ENCODE measurements at places on chromosomes 1 and 21.

DNA sequence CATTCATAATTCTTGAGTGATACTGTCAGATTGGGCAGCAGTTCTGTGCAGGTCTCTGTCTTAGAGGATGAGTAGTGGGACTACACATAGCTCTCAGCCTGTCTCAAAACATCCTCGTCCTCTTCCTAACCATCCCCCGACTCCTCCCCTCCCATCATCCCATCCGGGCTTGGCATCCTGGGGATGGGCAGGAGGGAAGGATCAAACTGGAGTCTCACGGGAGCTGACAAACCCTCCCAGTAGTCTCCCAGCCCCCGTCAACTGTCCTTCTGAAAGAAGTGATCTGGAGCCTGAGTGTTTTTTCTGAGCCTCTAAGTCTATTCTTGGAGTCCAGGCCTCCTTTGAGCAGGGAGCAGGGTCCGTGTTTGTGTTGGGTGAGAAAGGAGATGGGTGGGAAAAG, 102.0 kb downstream of the PAX7 start:
- no peak for DNase-seq

DNA sequence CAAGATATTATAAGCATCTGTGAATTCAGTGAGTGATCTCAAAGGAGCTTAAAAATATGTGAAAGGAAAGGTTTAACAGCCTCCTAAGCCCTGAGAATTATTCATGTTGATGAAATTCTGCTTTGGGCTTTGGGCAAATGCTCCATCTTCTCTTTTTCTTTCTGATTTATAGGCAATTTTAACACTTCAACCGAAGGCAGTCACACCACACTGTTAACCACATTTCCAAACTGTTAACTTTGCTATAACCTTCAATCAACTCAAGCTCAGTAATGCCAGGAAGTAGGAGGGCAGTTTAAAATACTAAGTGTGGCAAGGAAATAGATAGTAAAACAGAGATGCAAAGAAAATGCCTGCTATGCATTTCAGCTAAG, 54.4 kb upstream of the NEK7 start:
- no peak for DNase-seq

DNA sequence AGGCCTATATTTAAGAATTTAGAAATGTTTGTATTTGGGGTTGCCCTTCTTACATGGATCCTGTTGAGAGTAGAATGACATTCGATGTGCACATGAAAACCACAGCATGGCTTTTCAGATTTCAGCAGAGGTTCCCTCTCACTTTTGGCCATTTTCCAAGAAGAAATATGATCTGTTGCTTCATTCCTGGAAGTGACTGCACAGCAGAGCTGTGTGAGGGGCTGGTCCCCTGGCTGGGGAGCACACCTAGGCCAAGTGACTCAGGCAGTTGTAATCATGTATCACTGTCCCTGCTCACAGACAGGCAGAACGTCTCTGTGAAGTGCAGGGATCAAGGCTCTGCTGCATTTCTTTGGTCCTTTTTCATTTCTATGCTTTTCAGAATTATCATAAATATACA, 32.3 kb downstream of the AGT start:
- DNase-seq, result no peak

- no peak for DNase-seq
Measured at GRCh38 chr1:202567738-202568137, 142.5 kb downstream of the SYT2 start.

- no peak for DNase-seq
Measured at GRCh38 chr1:218983433-218983832, 190.2 kb upstream of the LYPLAL1 start.

- DNase-seq, result no peak
Measured at GRCh38 chr1:8423269-8423691, 105.4 kb downstream of the SLC45A1 start.

DNA sequence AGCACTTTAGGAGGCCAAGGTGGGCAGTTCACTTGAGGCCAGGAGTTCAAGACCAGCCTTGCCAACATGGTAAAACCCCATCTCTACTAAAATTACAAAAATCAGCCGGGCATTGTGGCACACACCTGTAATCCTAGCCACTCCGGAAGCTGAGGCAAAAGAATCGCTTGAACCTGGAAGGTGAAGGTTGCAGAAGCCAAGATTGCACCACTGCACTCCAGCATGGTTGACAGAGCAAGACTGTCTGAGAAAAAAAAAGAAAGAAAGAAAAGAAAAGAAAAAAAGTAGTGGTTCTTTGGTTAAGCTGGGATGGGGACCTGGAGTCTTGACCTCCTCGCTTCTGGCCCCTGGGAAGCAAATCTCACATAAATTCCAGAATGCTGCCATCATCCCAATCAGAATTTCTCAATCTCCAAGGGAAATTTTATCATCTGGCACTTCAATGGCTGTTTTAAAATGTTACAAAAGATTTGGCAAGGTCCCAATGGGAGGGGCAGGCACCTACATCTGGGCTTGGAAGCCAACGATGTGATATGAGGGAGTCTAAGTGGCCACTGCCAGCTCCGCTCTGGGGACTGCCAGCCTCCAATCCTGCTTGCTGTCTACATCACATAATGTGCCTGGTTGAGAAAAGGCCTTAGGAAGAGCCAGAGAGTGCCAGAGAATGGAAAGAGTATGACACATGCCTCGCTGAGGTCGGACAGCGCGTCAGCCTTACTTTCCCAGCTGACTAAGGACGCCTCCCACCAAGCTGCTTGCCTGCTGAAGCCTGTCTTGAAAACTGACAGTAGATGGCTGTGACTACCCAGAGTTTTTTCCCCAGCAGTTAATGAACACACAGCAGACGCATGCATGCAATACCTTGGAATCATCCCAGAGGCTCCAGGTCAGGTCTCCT, 42.1 kb upstream of the SRP9 start:
- no peak for DNase-seq

- DNase-seq, result no peak
Measured at GRCh38 chr1:98298319-98298718, 363.2 kb upstream of the SNX7 start.

DNA sequence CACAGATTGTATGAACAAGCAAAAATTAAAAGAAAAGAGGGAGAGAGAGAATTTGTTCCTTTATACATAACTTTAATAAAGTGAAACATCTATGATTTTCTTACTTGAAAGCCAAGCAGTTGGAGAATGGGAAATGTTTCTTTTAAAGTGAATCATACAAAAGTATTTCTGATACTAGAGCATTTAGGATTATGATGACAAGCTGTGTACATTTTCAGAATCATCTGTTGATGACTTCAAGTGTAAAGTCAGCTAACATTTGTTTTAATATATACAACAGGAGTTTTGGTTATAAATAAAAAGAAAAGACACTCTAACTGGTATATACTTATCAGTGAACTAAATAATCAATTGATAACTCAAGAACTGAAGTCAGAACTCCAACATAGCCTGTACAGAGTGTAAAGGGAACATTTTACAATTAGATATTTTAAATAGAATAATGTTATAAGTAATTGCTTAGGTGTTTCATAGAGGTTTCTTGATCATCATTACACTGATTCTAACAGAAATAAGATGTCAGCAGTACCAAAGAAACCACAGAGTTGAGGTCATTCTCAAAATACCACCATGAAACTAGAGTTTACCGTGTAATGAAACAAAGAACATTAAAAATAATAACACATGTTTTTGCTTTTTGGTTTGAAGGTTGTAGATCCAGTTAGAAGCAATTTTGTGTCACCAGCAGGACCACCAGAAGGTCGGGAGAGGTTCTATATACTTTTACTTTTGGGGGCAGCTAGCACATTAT, 103.4 kb downstream of the COL24A1 start:
- DNase-seq, result no peak

DNA sequence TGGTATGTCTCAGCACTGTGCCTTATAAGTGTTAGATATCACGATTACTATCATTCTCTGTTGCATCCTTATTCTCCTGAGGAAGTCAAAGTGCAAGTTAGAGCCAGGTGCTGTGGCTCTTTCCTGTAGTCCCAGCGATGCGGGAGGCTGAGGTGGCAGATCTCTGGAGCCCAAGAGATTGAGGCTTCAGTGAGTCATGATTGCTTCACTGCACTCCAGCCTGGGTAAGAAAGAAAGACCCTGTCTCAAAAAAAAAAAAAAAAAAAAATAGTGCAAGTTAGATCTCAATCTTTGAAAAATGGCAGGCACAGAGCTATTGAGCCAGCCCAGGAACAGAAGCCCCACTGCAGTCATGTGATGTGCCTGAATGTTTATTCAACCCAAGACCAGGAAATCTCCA, 147.8 kb upstream of the POGK start:
- no peak for DNase-seq

DNA sequence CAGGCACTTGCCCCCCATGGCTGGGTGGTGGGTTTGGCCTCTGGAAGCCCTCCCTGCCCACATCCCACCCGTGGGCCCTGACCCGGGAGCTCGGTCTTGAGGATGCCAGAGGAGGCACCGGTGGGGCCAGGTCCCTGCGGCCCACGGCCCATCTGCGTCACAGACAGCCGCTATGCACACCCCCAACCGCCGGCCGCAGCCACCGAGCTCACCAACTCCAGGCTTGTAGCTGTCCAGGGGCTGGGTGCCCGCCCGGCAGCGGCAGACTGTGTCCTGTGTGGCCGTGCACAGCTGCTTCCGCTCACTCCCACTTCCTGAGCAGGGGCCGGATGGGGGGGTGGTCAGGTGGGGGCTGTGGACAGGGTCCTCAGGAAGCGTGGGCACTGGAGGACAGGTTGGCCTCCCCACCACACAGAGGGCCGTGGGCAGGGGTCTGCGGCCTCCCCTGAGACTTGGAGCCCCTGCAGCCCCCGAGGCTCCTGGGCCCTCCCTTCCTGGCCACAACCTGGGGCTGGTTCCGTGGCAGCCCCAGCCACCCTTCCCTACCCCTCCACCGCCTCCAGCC, 1.1 kb downstream of the TNFRSF4 start:
- DNase-seq, result no peak

- no peak for DNase-seq
Measured at GRCh38 chr1:156406251-156406650, 37.2 kb downstream of the RHBG start.

DNA sequence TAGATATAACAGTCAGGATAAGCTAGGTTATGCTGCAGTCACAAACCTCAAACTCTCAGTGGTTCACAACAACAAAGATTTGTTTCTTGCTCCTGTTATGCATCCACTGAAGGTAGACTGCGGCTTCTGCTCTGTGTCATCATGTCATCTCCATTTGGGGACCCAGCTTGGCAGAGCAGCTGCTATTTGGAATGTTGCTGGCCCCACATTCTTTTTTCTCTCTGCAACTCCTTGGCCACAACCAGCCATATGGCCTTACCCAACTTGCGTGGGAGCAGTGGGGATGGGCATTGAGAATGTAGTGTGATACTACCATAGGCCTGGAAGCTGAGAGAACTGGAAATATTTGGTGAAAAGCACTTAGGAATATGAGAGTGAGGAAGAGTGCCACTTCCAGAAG, 26.4 kb downstream of the AGO4 start:
- DNase-seq, result no peak

DNA sequence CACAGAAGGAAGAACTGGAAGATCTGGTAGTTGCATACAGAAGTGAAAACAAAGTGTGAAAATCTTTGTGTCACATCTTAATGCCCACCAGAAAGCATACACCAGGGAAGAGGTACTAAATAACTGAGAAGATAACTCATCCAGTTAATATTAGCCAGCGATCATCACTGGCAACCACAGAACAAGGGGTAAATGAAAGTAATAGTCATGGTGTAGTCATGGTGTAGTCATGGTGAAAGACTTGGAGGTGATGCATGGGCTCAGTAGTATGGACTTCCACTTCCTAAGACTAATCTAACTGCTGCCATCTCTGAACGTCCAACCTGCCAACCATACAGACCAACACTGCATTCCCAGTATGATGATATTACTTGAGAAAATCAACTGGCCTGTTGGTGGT, 481.2 kb upstream of the NR5A2 start:
- DNase-seq, result no peak

GRCh38 chr1:56424744-56425493, 154.4 kb downstream of the PLPP3 start:
- DNase-seq, result peak; percentile 7

Data from hematopoietic multipotent progenitor cell treated with erythropoietin and hydrocortisone succinate and interleukin-3 and kit ligand, for 17 days (in vitro differentiated cells).